Ammon's horn (tissue), 1 donor: ENCODE measurements at places on chromosomes 1 and 21.
A peak's percentile ranks its signal among the peaks of the same experiment; 100 is the strongest.

GRCh38 chr21:40639616-40640194 is 207.3 kb downstream of the DSCAM start:
- DNase-seq = no peak

- DNase-seq = no peak
These were observed 680.1 kb upstream of the PTBP2 start for GRCh38 chr1:96041470-96041869.

DNA sequence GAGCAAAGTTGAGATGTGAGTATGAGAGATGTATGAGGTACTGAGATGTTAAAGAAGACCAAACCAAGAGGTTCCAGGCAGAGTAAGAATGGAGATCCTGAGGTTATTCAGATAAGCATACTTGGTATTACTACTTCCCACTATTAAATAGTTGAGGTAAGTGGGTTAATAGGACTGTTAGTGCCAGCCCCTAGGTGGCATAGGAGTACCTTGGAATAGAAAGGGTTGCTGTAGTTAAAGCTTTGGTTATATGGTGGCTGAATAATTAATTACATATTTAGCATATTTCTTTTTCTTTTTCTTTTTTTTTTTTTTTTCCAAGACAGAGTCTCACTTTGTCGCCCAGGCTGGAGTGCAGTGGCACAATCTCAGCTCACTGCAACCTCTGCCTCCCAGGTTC is 397.9 kb upstream of the TMPRSS15 start:
- no peak for DNase-seq

- no peak for DNase-seq
These were observed 77.5 kb downstream of the MAST2 start for GRCh38 chr1:45880930-45881329.

DNA sequence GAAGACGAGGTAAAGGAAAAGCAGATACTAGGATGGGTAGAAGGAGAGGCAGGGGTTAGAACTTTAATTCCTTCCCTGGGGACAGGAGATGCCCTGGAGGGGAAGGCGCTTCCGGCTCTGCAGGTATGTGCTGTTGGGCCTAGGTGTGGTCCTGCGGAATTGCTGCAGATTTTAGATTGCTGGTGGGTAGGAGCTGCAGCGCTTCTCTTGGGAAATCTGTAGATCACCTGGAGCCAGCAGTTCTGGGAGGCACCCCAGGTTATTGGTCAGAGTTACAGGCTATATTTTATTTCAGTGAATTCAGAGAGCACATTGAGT is 1.1 kb downstream of the MGST3 start:
- DNase-seq = no peak

DNA sequence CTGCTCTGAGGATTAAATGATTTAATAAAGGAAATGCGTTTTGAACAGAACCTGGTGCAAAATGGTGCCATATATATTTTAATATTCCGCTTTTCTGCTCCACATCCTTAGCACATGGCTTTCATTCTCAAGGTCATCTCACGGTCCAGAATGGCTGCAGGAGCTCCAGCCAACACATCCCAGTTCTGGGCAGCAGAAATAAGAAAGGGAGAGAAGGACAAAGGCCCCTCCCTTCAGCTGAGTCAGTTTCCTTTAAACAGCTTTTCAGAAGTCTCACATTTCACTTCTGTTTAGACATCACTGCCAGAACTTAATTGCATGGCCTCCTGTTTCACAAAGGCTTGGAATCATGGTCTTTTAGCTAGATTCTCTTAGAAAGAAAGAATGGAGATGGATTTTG is 75.2 kb upstream of the LRRN2 start:
- DNase-seq = no peak

- no peak for DNase-seq
These were observed 473.0 kb upstream of the VAMP3 start for GRCh38 chr1:7298145-7298544.

DNA sequence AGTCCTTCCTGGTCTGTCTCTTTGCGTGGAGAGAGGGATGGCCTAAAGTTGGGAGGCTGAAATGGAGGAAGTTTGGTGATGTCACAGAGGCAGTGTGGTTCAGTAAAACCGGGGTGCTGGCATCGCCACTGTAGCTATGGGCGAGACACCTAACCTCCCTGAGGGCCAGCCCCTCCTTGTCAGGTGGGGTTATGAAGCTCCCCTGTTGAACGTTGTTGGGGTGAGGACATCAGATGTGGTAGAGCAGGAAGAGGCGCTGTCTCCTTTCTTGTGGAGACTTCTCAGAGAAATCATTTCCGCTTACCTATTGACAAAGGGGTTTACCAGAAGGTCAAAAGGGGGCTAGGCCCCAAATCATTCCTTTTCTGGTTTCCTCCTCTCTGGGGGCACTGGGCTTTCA is 294.7 kb downstream of the SIPA1L2 start:
- DNase-seq = no peak

- DNase-seq = no peak
These were observed 19.0 kb downstream of the CLCA1 start for GRCh38 chr1:86487811-86488141.

DNA sequence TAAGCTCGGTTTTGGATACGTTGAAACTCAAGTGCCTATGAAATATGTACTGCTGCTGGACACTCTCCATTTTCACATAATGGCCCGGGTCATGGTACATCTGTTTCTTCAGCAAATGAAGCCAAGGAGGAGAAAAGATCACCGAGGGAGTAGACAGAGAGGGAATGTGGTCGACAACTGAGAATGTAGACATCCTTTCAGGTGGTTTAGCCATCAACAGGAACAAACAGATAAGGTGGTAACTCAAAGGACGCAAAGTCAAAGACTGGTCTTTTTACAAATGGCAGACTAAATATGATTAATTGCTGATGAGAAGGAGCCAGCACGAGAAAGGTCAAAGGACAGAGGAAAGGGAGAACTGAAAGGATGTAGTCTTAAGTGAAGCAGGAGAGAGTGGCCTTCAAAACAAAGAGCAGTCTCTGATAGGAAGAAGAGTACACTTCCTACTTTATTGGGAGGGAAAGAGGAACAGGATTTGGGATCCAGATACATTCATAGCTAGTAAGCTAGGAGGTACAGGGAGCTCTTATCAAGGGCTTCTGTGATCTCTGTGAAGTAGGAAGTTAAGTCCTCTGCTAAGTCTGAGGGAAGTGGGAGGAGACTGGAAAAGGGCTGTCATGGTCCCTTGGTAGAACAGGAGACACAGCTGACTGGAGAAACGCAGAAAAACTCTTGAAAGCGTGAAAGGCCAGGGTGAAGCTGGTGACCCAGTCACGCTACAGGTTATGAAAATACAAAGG is 28.3 kb downstream of the NUP133 start:
- DNase-seq = no peak

- DNase-seq = no peak
These were observed 53.8 kb downstream of the IVNS1ABP start for GRCh38 chr1:185263292-185263691.

GRCh38 chr1:161869291-161869690 is 103.2 kb downstream of the ATF6 start:
- no peak for DNase-seq

DNA sequence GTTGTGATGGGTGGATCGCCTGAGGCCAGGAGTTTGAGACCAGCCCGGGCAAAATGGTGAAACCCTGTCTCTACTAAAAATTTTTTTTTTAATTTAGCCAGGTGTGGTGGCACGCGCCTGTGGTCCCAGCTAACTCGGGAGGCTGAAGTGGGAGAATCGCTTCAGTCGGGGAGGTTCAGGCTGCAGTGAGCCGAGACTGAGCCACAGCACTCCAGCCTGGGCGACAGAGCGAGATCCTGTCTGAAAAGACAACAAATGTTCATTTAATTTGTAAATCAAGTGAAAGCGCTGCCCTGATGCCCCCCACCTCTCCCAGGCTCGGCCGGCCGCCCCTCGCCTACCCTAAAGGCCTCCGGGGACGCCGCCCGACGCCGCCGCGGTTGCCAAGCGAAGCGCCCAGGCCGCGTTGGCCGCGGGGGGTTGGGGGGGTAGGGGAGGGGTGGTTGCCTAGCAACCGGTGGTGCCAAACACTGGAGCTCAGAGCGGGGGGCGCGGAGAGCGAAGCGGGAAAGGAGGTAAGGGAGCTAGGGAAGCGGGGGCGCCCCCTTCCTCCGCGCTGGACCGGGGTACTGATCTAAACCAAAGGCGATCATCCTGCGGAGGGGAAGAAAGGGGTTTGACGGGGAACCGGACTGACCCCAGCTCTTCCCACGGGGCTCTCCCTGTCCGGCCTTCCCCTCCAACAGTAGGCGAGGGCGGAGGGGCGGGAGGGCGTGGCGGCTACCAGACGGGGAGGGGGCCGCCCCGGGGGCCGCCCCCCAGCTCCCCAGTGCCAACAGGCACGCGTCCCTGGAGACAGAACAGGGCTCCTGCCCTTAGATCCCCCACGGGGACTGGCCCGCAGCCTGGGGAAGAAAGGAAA is at the start of gene TEKT2:
Gene TEKT2, plus strand, starts transcription at position 460 of the 862 bp plus-strand sequence. CDS start 828 bp downstream, outside the sequence.
- DNase-seq = peak; percentile 84

- no peak for DNase-seq
These were observed 39.4 kb upstream of the EPS15 start for GRCh38 chr1:51558375-51558924.

DNA sequence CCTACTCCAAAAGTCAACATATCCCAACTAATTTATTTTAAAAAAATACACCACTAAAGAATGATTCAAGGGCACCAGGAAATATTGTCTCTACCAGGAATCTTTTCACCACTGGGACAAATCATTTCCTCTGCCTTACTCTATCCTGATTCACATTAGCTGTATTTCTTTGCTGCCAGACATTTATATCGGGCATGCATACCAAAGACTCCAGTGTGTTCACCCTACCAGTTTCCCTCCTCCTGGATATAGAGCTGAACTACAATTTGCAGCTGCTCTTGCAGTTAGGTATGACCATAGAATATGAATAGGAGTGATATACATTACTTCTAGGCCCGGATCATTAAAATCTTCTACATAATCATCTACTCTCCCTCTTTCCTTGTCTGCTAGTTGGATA is 7.6 kb downstream of the KCNJ6 start:
- no peak for DNase-seq

DNA sequence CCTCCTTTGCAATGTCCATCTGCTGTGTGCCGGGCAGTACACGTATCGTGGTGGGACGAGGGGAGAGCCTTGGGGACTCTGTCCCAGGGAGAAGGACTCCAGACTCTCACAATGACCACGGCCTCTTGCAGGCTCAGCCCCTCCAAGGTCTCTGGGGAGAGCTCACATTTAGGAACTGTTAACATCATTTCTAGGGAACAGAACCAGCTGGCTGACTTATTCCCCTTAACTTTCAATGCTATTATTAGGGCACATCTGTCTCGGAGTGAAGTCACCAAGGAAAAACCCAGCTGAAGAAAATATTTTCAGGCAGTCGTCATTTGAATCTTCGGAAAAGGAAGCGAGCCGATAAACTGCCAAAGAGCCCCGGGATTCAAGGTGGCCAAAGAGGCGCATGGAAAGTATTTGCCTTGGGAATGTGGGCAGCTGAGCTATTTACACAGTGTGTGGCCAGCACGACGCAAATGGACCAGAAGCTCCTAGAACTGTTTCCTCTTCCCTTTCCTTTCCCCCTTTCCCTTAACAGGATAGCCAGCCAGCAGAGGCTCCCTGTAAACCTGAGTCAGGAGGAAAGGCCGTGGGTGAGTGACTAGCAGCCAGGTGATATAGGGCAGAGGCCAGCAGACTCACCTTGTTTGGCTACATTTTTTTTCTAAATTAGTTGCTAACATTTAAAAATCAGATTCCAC is 74.5 kb downstream of the ITPKB start:
- DNase-seq = no peak

DNA sequence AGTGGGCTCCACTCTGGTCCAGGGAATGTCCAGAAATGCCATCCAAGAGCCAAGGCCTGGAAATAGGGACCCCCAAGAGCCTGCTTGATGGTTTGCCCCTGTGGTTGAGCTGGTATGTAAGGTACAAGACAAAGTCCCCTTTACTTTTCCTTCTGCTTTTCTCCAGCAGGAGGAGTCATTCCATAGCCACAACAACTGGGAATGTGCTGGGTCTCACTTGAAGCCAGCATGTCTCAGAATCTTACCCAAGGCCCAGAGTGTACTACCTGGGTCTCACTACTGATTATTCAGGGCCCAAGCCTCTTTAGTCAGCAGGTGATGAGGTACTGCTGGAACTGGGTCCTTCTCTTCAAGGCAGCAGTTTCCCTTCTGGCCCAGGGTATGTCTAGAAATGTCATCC is 62.1 kb upstream of the CD55 start:
- DNase-seq = no peak

DNA sequence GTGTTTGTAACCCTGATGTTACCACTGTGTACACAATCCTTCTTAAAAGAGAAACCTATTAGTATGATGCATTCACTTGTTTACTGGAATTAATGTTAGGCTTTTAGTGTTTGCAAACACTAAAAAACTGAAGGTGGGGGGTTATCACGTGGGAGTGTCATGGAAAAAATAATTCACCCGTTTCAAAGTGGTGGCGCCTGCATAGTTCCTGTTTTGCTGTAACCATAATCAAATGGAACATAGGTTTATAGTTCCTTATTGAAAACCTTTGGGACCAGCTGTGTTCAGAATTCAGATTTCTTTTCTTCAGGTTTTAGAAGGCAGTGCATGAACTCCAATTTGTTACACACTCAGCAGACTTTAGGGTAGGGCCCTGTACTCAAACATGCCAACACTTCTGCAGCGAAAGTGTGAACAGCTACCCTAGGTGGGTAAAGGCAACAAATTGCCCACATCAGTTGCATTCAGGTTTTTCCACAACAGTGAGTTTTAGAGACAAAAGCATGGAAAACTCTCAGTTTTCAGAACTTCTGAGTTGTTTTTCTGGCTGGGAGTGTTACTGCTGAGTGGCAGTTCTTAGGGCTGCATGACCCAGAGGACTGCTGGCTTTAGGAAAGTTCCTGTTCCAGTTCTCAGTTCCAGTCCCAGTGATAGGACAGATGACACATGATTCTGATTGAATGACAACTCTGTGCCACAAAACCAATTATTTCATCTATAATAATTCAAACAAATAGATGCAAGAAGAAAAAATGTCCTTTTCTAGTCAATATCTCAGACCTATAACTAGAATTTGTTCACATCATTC is 29.1 kb upstream of the IVNS1ABP start:
- peak; percentile 35 for DNase-seq

DNA sequence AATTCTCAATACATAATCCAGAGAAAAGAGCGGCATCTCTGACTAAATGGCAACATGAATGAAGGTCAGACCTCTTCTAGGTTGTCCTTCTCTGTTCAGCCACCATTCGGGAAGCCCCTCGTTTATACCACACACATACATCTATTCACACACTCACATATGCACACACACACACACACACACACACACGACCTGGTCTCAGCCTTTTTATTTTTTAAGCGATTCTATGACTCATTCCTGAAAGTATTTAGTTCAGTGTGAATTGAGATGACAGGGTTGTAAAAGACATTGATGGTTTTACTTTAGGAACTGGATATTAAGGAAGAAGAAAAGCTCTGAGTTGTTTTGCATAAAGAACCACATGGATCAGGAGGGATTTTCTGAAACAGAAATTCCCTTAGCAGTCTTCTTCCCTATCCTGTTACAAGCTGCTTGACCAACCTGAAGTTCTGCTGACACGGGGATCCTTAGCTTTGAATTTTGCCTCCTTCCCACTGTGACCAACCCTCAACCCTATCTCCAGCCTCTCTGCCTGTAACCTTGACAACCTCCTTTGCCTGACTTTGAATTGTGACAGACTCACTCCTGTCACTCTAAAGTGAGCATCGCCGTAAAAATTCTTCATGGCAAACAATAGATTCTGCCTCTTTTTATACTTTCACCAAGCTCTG is 383.1 kb upstream of the ESRRG start:
- no peak for DNase-seq
